ENCODE measurements at places on chromosomes 6 and 20. TPM values are rescaled to one million over a fixed set of nuclear protein-coding genes. Genes with fewer than 3 reads are reported as not detected.

PARD6B gene
- total RNA-seq, result 30.6 TPM

DNA sequence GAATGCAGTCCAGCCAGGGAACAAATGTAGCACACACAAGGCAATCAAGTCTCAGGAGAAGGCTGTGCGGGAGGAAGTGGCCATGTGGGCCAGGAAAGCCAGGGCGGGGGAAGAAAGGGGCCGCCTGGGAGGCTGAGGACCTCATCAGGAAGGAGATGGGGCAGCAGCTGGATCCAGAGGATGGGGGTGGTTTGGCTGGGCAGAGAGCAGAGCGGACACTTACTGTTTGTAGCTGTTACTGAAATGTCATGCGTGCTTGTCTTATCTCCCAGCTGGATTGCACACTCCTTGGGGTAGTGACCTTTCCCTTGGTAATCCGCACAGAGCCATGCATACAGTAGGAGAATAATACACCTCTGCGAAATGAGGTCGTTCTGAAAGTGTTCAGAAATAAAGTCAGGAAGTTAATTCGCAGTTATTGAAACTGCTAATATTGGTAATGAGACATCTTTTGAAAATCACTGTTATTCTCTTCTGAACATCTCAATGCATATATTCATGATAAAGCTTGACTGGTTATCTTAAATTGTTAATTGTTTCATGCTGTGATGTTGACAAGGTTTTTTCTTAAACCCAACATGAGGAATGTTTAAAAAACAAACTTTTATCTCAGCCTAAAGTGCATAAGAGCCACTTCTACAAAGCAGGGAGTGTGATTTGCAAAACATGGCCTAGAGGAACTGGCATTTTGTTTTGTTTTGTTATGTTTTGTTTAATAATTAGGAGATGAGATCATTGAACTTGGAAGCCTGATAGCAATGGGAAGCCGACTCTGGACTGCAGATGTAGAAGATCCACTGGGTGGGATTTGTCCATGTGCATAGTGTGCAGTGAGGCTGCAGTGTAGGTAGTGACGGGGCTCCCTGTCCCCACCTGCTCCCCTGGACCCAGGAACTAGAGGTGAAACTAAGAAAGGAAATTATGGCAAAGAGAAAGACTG, 18.0 kb upstream of the MAP3K4 start:
- H3K27ac ChIP-seq, result peak overlapping the region; percentile 86
- no peak for DNase-seq
- H3K36me3 ChIP-seq, result no peaks in the 10 kb centered on the region
- H3K4me3 ChIP-seq, result no peak overlapping the region
- H3K27me3 ChIP-seq, result no peaks in the 10 kb centered on the region

LY6G6D gene
- total RNA-seq, result not detected

ADAM33 gene
- 29.4 TPM for total RNA-seq

DNA sequence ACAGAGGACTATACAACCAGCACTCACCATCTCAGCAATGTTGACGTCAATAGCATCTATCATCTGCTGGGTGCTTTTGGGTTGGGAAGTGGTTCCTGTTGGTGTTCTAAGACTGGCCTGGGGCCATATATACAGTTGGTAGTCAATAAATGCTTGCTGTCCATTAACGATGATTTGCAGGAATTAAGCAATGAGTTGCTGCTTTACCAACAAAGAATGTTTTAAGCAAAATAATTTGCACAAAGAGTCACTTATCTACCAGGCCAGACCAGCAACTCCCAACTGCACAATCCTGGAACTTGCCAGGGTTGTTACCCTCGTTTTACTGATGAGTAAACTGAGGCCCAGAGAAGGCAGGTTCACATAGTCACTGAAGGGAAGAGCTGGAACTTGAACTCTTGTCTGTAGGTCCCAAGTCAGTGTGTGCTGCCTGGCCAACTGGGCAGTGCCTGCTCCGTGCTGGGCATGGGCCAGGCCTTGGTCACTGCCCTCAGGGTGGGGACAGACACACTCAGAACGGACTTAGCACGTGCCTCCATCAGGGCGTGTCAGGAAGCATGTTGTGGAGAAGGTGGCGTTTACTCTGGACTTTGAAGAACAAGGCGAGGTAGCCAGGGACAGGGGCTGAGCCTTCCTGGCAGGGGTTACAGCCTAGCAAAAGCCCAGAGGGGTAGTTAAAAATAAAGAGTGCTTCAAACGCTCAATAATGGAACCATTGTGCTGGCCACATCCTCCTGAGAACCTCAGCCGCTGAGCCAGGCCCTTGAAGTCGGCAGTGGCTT, 2.5 kb upstream of the SRC start:
- H3K4me1 ChIP-seq, result no peaks in the 10 kb centered on the region
- DNase-seq, result peak; percentile 90
- H3K36me3 ChIP-seq, result no peaks in the 10 kb centered on the region
- H3K27me3 ChIP-seq, result no peaks in the 10 kb centered on the region
- peak overlapping the region; percentile 90 for H3K27ac ChIP-seq
- H3K4me3 ChIP-seq, result no peak overlapping the region

- no peaks in the 10 kb centered on the region for H3K4me1 ChIP-seq
- H3K4me3 ChIP-seq, result no peak overlapping the region
- H3K36me3 ChIP-seq, result no peaks in the 10 kb centered on the region
- no peak overlapping the region for H3K27ac ChIP-seq
These were observed 13.0 kb downstream of the TENT5A start for GRCh38 chr6:81739230-81740195.

STMND1 gene
- total RNA-seq, result not detected

DNA sequence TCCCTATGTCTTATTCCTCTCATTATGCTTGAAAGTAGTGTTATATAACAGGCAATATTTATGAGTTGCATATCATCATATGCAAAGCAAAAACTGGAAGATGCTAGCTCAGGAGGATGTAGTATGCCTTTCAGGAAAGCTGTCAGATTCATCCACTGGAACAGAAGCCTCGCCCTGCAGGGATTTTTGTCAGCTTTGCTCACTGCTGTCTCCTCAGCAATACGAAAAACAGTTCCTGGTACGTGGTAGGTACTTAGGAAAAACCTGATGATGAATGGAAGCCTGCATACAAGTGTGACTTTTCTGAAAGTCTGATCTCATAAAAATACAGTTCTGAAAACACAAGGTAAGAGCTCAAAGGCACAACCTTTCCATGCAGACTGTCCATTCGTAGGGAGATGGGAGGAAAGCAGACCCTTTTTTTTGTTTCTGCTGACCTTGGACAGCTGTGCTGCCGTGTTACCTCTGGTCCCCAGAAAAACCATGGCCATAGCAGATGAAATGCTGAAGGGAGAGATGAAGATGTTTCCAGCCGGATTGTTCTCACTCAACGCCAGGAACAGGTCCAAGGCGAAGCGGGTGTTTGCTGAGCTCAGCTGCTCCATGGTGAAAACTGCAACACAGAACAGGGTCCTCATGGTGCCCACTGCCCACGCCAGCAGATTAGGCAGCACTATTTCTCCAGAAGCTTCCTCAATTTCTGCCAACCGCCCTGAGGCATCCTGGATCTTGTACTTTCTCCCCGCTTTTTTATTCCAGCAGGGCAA, 1.5 kb downstream of the SERPINB1 start:
- peaks cover 28% of the 10 kb centered on the region for H3K4me1 ChIP-seq
- no peaks in the 10 kb centered on the region for H3K27me3 ChIP-seq
- no peaks in the 10 kb centered on the region for H3K36me3 ChIP-seq

GRCh38 chr6:160792708-160793107, 90.7 kb downstream of the PLG start:
- H3K27me3 ChIP-seq, result no peaks in the 10 kb centered on the region
- H3K4me3 ChIP-seq, result no peak overlapping the region
- no peaks in the 10 kb centered on the region for H3K4me1 ChIP-seq
- no peak for DNase-seq
- no peak overlapping the region for H3K27ac ChIP-seq
- H3K36me3 ChIP-seq, result no peaks in the 10 kb centered on the region

ID1 gene
- 270 TPM for total RNA-seq

DNA sequence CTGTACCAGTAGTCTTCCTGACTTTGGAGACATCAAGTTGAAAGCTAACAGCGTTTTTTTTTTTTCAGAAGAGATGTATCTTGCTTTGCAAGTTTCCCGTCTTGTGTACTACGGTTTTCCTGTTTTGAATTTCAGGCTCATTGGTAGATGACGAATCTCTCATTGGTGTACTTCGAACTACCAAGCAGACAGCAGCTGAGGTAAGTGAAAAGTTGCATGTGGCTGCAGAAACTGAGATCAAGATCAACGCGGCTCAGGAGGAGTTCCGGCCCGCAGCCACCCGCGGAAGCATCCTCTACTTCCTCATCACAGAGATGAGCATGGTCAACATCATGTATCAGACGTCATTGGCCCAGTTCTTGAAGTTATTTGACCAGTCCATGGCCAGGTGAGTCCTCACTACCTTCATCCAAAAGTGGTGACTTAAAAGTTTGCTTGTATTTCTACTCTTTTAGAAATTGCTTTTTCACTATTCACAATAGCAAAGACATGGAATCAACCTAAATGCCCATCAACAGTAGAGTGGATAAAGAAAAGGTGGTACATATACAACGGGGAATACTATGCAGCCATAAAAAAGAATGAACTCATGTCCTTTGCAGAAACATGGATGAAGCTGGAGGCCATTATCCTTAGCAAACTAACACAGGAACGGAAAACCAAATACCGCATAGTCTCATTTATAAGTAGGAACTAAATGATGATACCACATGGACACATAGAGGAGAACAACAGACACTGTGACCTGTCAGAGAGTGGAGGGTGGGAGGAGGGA, 110.6 kb upstream of the GLP1R start:
- DNase-seq, result no peak
- no peak overlapping the region for H3K4me3 ChIP-seq
- H3K36me3 ChIP-seq, result no peaks in the 10 kb centered on the region
- H3K4me1 ChIP-seq, result no peaks in the 10 kb centered on the region
- no peaks in the 10 kb centered on the region for H3K27me3 ChIP-seq
- no peak overlapping the region for H3K27ac ChIP-seq

TRERF1 gene
- total RNA-seq, result 5.4 TPM

GRCh38 chr20:23689399-23689690, 507 bp upstream of the CST4 start:
- no peaks in the 10 kb centered on the region for H3K4me1 ChIP-seq
- H3K27me3 ChIP-seq, result no peaks in the 10 kb centered on the region
- H3K36me3 ChIP-seq, result no peaks in the 10 kb centered on the region
- H3K27ac ChIP-seq, result no peak overlapping the region

DNA sequence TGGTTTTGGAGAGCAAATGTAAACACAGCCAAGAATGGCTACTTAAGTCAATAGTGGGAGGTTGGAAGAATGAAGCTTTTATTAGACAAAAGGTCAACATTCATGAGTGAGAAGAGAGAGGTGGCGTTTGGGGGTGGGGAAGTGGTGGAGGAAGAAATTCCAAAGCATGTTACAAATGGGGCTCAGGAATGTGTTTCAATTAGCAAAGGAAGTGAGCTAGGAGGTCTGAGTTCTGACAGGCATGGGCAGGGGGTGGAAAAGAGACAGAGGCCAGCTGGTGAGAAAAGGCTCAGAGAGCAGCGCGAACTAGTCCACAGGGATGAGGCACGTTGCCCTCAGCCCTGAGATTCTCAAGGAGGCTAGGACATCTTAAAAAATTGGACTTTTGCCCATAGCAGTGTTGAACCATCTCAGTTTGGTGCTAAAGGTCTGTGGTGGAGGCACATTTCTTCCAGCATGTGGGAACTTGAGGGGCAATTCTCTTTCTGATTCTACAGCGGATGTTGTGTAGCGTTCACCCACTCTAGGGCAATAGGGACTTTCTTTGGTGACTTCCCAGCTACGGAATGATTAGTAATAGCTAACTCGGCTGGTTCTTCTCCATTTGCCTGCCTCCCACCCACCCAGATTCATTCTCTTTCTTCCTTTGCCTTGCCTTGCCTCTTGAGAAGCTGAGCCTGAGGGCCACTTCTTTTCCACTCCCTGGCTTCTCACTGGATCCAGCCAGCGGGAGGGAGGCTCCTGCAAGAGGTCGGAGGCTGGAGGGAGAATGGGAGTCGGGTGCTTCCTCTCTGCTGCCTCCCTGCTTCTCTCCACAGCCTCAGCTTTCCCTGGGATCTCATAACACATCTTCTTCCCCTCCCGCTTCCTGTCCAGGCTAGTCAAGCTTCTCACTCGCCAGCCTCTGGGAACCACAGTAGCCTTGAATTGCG, 45.1 kb upstream of the NEDD9 start:
- H3K4me3 ChIP-seq, result no peak overlapping the region
- H3K36me3 ChIP-seq, result no peaks in the 10 kb centered on the region
- H3K4me1 ChIP-seq, result peaks cover 10% of the 10 kb centered on the region
- H3K27me3 ChIP-seq, result no peaks in the 10 kb centered on the region
- DNase-seq, result peak; percentile 40
- H3K27ac ChIP-seq, result peak overlapping the region; percentile 0

HUS1B gene
- total RNA-seq, result 3.9 TPM

GRCh38 chr20:6704132-6704861, 63.2 kb upstream of the BMP2 start:
- H3K4me1 ChIP-seq, result no peaks in the 10 kb centered on the region
- H3K4me3 ChIP-seq, result no peak overlapping the region
- no peak for DNase-seq
- no peaks in the 10 kb centered on the region for H3K36me3 ChIP-seq

HSPA12B gene
- total RNA-seq, result 9.3 TPM

PKIB gene
- 33.5 TPM for total RNA-seq

DNA sequence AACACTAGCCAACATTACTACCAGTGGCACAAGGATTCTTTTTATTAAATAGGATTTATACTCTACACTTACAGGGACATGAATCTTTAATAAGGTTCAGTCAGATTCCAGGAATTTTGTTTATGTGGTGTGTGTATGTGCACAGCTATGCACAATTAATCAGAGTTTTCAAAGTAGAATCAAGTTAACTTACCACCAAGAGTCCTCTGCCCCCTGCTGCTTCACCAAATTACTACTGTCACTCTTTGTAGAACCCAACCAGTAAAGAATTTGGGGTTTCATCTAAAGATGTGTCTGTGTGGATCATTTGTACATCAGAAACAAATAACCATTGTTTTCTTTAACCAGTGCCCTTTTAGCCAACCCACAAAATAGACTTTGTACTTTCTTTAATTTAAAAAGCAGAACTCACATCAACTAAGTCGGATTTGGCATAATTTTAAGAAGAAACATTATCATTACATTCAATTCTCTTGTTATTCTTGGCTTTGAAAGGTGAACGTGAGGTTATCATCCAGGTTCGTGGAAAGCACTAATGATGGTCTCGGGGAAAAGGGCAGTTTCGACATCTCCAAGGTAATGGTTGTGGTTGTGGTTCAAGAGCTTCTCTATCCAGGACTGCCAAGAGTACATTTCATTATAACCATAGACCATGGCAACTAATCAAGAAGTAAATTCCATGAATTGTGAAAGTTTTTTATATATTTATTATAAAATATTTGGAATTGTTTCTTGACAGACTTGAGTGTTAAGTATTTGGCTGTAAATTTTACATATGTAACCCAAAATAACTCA, 514.3 kb upstream of the ID4 start:
- no peaks in the 10 kb centered on the region for H3K27me3 ChIP-seq
- H3K36me3 ChIP-seq, result no peaks in the 10 kb centered on the region
- no peak overlapping the region for H3K4me3 ChIP-seq
- no peaks in the 10 kb centered on the region for H3K4me1 ChIP-seq

Measured in breast epithelium (tissue), 4 donors.